Fibroblast of lung (primary cell): ENCODE measurements at places on chromosomes 1 and 21. TPM values are rescaled to one million over a fixed set of nuclear protein-coding genes. Genes with fewer than 3 reads are reported as not detected.

Gene ADAMTS5
- total RNA-seq: 3.9 and 4.3 TPM in 2 replicates

Gene PIAS3
- 5.1 and 8.9 TPM in 2 replicates for total RNA-seq

Gene ARHGAP29
- 20.5 and 26.6 TPM in 2 replicates for total RNA-seq

Gene DCAF6
- total RNA-seq: 64.4 and 71.1 TPM in 2 replicates

Gene DIRAS3
- 1.5 and 1.8 TPM in 2 replicates for total RNA-seq

GRCh38 chr21:25421321-25422028, 185.8 kb downstream of the MRPL39 start:
- DNase-seq: peak; percentile 26

GRCh38 chr21:34814529-34814951, 145.7 kb downstream of the CLIC6 start:
- DNase-seq: no peak

DNA sequence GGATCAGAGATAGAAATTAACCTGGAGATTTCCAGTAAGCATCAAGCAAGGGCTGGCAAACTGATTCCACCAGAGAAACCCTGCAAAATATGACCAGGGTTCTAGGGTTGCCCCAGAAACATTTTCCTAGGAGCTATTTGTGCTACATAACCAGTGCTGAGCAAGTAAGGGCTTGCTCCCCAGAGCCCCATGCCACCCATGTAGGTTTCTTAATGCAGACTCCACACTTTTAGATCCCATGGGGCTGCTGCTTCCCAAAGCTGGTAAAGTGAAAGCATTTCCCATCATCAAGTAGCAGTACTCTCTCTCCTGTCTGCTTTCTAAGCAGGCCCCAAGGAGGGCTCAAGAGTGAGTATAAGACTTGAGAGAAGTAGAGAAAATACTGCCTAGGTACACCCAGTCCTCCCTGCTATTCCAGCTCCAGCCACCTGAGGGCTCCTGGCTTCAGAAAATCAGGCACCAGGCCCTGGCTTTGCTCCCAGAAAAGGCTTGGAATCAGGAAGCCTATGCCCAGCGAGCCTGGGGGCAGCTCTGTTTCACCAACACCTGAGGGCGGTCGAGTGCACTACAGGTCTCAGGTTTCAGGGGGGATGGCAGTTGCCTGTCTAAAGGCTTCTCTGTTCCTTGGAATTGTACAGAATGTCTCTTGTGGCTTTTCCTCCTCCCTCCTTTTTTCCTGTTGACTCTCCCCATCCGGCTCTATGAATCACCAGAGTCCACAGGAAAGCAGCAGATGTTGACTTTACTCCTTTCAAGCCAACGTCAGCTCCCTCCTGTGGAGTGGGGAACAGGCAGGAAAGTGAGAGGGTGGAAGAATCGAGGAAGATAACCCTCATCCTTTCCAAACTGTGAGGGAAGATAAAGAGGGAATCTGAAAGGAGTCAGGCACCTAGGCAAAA, 6.2 kb upstream of the ANKRD35 start:
- DNase-seq: peak; percentile 100

DNA sequence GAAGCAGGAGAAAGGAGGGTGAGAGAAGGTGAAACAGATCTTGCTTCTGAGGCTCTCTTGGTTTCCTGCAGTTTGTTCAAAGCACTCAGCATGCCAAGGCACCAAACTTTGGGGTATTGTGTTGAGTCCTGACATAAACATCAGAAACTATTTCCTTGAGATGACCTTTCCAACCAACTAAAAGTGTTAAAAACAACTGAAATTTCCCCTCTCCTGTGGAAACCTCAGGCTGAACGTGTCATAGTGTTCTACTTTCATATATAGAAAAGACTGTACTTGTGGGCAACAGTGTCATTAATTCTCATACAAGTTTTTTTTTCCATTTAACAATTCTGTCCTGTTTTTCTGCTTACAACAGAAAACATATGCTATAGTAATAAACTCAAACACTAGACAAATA, 6.3 kb upstream of the LYST start:
- DNase-seq: no peak

DNA sequence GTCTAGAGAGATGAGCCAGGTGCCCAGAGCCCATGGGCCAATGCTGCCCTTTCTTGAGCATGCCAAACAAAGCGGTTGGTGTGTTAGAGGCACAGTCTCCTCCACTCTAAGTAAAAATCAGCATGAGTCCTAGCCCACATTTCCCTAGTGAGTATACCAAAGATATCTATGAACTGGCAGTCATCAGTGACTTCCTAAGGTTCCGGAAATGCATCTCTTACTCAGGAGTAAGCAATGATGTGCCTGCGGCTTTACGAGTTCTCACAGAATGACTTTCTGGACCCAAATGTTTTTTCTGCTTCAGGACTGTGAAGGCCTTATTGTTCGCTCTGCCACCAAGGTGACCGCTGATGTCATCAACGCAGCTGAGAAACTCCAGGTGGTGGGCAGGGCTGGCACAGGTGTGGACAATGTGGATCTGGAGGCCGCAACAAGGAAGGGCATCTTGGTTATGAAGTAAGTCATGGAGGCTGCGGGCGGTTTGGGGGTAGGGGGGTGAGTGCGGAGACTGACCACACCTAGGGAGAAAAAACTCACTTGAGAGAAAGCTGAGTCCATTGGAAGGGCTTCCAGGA, 9.2 kb downstream of the PHGDH start:
- no peak for DNase-seq

GRCh38 chr1:1407636-1408318, 684 bp upstream of the MRPL20 start:
- DNase-seq: peak; percentile 51

DNA sequence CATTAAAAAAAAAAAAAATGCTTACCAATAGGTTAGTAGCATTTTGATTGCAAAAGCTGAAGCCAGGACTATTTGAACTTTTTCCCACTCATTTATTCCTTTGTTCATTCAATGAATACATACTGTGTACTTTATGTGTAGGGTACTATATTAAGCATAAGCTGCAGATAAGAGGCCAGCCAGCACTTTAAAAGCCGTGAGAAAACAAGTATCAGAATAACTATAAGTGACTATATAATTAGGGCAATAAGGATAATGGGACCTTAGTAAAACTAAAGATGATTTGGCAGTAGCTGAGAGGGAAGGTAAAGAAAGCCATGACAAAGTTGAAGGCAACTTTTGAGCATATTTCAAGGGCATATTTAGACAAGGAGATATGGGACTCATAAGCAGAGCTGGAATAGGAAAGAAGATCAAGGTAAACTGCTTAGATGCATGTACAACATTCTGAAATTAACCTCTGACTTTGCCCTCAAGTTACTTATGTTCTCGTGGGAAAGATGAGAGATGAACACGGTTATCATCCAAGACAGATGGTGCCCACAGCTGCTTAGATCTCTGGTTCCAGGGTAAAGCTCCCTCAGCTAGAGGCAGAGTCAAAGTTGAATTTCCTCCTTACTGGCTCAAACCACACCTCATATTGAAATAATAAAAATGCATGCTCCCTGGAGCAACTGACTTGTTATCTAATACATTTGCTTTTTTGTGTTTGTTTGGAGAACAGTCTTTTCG, 44.0 kb upstream of the FMO2 start:
- peak; percentile 27 for DNase-seq

- DNase-seq: no peak
Measured at GRCh38 chr1:18989896-18990295, 33.4 kb upstream of the IFFO2 start.

DNA sequence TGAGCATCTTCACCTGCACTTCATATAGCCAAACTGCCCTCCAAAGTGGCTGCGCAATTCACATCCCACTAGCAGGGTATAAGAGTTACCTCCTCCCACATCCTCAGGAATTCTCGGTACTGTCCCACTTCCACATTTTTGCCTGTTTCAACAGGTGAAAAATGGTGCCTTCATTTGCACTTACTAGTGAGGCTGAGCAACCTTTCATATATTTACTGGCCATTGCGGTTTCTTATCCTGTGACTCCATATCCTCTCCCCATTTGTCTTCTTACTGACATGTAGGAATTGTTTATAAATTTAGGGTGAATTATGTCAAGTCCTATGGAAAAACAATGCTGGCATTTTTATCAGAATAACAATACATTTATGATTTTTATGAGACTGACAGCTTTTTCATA, 61.9 kb downstream of the NIBAN1 start:
- no peak for DNase-seq

GRCh38 chr1:155003766-155004351, 1.3 kb downstream of the ZBTB7B start:
- peak; percentile 61 for DNase-seq

- no peak for DNase-seq
Measured at GRCh38 chr1:158833264-158833663, 2.1 kb downstream of the MNDA start.

DNA sequence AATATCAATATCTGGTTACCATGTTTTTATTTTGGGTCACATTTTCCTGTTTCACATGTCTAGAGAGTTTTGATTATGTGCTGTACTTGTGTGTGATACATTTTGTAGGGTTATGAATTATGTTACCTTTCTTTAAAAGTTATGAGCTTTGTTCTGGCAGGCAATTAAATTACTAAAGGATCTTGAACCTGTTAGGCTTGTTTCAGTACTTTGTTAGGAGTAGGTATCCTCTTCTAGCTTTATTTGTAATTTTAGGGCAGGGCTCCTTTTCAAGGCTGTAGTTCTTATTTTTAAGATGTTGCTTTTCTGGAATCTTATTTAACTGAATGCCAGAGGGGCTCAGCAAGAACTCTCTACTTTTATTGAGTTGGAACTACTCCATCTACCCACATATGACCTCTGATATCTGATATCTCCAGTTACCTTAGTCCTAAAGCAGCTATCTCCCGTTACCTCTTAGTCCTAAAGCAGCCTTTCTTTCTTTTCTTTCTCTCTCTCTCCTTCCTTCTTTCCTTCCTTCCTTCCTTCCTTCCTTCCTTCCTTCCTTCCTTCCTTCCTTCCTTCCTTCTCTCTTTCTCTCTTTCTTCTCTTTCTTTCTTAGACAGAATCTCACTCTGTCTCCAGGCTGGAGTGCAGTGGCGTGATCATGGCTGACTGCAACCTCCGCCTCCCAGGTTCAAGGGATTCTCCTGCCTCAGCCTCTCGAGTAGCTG, 23.8 kb downstream of the KCTD3 start:
- DNase-seq: no peak

DNA sequence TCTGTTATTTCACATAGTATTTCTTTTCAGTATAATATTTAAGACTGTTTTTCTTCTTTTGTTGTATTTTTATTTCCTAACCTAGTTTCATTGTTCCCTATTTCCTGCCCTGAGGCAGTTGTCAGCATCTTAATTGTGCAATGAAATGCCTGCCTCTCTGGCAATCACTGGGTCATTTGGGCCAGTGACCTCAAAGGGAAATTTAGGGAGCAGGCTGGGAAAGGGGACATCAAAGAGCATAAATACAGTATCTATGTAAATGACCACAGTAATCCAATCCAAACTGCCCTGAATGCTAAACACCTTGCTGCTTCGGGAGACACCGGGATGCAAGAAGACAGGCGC, 147.8 kb downstream of the TLR5 start:
- no peak for DNase-seq

- peak; percentile 39 for DNase-seq
Measured at GRCh38 chr1:109466452-109467300, at the start of gene SYPL2. Gene SYPL2 (plus strand): TSS chr1:109466546. CDS start chr1:109466844, 298 bp downstream.

GRCh38 chr1:176522310-176522845, 59.4 kb downstream of the PAPPA2 start:
- DNase-seq: no peak

GRCh38 chr1:43706598-43707189, 642 bp upstream of the ST3GAL3 start:
- peak; percentile 22 for DNase-seq

- peak; percentile 13 for DNase-seq
Measured at GRCh38 chr1:56137090-56137489, 442.3 kb downstream of the PLPP3 start.

- DNase-seq: no peak
Measured at GRCh38 chr1:28170001-28170596, 6.4 kb downstream of the PTAFR start.

- DNase-seq: peak; percentile 82
Measured at GRCh38 chr1:226697151-226697928, 41.7 kb downstream of the ITPKB start.

- DNase-seq: no peak
Measured at GRCh38 chr1:184865831-184866230, 108.5 kb downstream of the NIBAN1 start.
